IPS-NIHi11 (cell line): ENCODE measurements at places on chromosomes 7 and 10.

DNA sequence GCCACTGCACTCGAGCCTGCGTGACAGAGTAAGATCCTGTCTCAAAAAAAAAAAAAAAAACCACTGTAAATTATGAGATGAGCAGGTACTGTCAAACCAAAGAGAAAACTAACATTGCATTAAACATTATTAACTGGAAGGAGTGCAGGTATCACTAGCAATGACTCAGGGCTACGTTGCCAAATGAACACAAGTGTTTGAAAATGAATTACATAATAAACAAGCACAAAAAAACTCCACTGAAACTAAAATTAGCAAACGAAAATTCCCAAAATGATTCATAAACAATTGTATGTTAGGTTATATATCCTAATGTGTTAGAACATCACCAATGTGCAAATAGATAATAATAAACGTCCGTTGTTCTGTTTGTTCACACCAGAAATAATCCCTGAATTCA lies 42.8 kb downstream of the NSUN6 start:
- no peak for DNase-seq

GRCh38 chr7:44224974-44225565 lies 24.3 kb downstream of the YKT6 start:
- DNase-seq = no peak

DNA sequence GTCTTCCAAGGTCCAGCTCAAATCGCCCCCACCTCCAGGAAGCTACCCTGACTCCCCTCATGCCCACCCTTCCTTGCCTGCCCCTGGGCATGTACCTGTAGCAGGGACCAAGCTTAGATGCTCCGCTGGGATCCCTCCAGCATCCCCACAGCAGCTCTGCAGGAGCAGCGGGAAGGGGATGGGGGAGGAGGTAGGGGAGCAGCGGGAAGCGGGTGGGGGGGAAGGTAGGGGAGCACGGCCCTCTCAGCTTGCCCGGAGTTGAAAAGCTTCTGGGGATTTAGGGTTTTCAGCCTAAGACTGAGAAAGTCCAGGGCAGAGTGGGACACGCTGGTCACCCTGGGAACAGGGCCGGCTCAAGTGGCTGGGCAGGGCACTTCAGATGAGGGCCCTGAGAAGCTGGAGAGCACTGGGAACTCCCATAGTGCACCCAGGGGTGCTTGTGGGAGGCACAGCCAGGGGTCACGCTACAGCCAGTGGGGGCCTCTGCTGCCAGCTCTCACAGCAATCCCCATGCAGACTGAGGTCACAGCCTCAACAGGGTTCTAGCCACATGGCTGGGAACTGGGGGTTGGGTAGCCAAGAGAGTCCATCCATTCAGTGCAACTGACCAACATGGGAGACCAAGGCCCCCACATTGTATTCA lies 13.4 kb downstream of the WDR86 start:
- DNase-seq = no peak

GRCh38 chr7:50156706-50157105 lies 63.7 kb upstream of the ZPBP start:
- no peak for DNase-seq

GRCh38 chr10:21526860-21527597 lies 1.5 kb upstream of the SKIDA1 start:
- DNase-seq = peak; percentile 52

- DNase-seq = no peak
Observed at GRCh38 chr7:43764807-43765491, 6.5 kb downstream of the BLVRA start.

GRCh38 chr7:143493751-143494150 lies 16.1 kb downstream of the TAS2R41 start:
- DNase-seq = no peak

DNA sequence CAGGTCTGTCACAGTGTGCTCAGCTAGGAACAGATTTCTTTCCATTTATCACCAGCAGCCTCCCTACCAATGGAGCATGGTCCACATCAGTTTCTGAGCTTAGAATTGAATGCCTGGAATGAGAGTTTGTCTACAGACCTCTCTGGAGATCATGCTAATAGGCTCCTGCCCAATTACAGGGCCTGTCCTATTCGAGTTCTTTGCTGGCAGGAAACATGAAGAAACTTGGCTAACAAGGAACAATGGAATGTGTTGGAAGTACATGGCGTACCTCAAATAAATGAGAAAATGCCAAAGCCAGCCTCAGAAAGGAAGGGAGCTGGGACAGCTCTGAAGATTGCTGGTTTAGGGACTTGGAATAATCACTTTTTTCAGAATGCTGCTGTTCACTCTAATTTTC lies 186.0 kb upstream of the AKR1E2 start:
- no peak for DNase-seq

GRCh38 chr7:143050931-143051330 lies 1.2 kb upstream of the OR6V1 start:
- DNase-seq = no peak

DNA sequence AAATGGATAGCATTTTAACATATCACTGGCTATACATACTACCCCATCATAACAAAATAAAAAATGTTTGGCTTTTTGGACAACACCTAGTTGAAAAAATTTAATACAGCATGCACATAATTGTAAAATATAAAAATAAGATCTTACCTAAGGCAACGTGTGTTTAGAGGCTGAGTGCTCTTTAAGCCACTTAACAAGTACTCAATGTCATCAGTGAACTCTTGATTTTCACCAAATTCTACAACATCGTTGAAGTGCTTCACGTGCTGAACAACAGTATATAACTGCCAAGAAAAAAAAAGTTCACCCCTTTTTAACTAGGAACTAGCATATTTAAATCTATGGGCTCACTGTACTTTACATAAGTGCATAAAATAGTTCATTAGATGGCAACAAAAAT lies 49.5 kb downstream of the WAPL start:
- DNase-seq = no peak

GRCh38 chr10:125602825-125603224 lies 80.1 kb downstream of the TEX36 start:
- no peak for DNase-seq

GRCh38 chr7:46226860-46227259 lies 305.8 kb upstream of the IGFBP3 start:
- no peak for DNase-seq

DNA sequence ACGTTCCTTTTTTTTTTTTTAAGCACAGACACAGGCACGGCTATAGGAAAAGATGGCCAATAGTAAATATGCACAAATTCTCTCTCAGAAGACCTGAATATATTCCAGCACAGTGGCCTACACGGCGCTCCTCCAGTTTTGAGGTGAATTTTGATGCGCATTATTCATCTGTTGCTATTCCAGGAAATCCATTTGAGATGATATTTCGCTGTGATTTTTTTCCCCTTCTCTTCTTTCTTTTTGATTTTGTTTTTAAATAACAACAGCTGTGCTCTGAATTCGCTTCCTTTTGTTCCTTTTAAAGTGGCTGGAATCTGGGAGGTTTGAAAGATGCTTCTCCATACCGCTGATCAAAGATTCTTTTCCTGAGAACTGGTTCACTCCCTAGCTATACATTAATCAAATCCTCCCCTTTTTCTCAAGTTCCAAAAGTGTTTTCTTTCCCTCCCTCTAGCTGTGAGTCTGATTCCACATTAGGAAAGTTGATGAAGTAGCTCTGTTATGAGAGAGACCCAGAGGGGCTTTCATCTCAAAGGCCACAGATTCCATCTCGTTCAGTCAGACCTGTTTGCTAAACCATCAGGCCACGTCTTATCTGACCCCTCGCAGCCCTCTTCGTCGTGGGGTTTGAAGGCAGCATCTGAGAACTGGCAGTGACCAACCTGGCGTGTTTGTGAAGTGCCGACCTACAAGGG lies 602.7 kb upstream of the NRP1 start:
- no peak for DNase-seq

GRCh38 chr7:131307627-131308026 lies 20.0 kb upstream of the MKLN1 start:
- no peak for DNase-seq

DNA sequence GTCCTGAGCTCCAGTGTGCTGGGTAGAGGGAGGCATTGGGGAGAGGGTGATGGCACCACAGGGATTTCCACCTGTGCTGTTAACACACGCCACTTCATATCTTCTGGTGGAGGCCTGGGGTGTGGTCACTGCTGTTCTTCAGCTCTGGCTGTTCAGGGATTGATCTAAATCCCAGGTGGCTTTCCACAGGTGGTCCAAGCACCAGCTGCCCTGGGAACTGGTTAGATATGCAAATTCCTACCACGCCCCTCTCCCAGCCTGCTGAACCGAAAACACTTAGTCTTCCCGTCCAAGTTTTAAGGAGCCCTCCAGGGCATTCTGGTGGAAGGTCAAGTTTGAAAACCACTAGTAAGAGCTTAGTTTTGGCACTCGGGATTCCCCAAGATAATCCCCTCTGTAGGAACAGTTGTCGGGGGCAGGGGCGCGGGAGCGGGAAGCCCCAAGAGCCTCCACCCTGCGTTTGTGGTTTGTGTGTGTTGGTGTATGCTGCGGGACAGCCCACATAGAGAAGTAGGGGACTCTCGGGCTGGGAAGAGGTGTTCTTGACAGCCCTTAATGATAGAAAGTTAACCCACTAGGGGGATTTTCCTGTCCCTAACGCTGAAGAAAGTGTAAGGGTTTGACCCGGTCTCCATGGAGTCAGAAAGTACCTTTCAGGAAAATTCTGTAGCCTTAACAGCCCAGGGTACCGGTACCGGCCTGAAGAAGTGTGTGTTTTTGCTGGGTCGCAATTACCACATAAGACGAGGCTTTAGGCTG lies 5.1 kb downstream of the DEPP1 start:
- peak; percentile 41 for DNase-seq

GRCh38 chr7:16758631-16759611 lies 5.4 kb downstream of the TSPAN13 start:
- DNase-seq = no peak

- no peak for DNase-seq
Observed at GRCh38 chr10:122344741-122345258, 29.7 kb upstream of the PLEKHA1 start.

- no peak for DNase-seq
Observed at GRCh38 chr7:139629392-139630082, 106.1 kb downstream of the CLEC2L start.

DNA sequence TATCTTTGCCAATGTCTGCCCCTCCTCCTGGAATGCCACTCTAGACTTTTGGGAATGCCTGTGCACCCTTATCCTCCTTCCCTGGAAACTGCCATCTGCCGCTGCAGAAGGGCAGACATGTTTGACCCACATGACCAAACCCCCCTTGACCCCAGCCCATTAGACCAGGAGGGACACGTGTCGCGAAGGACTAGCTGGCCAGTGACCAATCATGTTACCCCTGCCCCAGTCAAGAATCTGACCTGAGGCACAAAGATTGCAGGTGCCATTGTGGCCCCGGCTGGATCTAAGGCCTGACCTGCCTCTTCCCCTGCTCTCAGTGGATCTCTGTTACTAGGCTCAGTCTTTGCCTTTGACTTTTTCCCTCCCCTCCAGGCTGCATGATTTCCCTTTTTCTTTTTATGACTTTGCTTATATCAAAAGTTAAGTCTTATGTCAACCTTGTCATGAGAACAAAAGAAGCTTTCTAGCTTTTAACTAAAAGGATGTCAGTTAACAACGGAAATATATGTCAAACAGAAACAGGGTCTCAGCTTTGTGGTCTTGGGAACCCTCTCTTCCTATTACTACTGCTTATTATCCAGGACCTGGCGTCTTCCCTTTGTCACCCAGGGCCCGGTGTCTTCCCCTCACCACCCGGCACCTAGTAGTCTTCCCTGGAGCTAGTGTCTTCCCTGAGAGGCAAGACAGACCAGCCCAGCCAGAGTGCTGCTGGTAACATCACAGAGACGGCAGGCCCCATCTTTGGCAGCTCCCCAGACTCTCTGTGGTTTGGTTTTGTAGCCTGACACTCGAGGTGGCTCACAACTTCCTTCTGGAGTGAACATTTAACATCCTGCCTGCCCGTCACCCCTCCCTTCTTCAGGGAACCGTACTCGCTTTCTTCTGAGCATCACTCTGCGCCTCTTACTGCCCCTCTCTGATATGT lies 24.4 kb upstream of the PPIF start:
- DNase-seq = no peak

GRCh38 chr7:106367018-106367420 lies 82.2 kb upstream of the NAMPT start:
- peak; percentile 48 for DNase-seq

- DNase-seq = peak; percentile 63
Observed at GRCh38 chr10:67306588-67307205, 380.9 kb downstream of the LRRTM3 start.

GRCh38 chr10:1084011-1084950 lies 28.1 kb downstream of the WDR37 start:
- DNase-seq = no peak

DNA sequence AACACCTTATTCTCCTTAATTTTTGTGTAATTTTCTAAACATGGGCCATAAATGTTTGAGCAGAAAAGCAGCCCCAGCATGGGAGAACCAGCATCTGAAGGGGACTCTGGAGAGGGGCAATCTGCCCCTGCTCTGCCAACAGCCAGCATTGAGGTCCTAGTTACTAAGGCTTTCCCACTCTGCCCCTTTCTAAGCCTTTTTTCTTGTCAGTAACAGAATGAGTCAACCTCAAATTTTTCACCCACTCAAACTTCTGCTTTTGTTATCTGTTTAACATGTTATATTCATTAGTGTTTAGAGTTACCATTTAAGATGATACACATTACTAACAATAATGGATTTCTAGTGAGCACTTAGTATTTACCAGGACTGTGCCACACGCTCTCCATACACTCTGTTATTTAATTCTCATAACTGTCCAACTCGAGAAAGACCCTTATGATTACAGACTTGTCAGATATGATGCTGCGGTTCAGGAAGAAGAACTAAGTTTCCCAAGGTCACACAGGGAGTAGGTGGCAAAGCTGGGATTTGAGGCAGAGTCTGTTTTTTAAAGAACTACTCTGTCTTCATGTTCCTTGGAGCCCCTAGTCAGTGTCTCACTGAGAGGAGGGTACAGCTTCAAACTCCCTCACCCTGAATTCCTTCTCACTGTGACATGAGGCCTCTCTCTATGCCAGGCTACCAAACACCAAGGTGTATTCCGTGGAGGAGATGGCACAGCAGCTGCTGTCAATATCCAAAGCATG lies 19.9 kb upstream of the GPAM start:
- no peak for DNase-seq

- DNase-seq = no peak
Observed at GRCh38 chr10:26737730-26738129, 40.2 kb downstream of the PDSS1 start.

- DNase-seq = no peak
Observed at GRCh38 chr10:133394801-133395221, 854 bp downstream of the MTG1 start.

DNA sequence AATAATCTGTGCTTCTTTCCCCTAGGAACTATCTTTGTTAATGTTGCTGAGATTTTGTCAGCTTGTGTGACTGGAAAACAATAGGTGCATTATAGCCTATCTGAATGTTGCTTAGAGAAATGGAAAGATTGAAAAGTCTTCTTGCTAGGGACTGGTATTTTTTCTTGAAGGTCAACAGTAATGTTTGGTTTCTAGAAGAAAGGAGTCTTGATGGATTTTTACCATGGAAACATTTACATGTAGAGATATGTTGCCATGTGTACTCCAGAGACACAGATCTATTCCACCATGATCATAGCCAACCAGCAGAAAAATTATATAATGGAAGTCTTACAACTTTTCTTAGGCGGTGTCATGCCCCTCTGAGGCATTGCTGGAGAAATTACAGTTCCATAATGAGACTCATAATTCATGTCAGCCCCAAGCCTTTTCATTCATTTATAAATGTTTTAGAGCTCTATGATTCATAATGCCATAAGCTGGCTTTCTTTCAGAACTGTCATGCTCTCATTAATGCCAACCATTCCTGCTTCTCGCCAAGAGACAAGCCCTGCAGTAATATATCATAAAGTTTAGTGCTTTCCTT lies 175.1 kb upstream of the PTPRZ1 start:
- no peak for DNase-seq
